Stomach (tissue), 19 donors: ENCODE measurements at places on chromosomes 11 and 22. TPM values are rescaled to one million over a fixed set of nuclear protein-coding genes. Genes with fewer than 3 reads are reported as not detected.
A peak's percentile ranks its signal among the peaks of the same experiment; 100 is the strongest.

DNA sequence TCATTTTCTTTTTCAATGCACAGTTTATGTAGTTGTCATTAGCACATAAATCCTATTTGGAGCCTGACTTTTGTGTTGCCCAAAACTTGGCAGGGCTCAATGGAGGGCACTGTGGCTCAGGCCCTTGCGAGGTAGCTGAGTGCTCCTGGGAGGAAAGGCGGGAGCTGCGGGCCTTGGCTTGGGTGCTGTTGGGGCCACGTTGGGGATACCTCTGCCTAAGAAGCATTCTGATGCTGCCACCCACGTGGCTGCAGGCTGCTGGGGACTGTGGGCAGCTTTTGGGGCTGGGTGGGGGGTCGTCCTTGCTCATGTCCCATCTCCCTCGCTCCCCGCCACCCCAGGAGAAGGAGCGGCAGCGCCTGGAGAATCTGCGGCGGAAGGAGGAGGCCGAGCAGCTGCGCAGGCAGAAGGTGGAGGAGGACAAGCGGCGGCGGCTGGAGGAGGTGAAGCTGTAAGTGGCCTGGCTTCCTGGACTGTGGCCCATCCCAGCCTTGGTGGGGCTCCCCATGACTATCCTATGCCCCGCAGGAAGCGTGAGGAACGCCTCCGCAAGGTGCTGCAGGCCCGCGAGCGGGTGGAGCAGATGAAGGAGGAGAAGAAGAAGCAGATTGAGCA, 20.9 kb downstream of the INCENP start:
- no peaks in the 10 kb centered on the region for H3K4me1 ChIP-seq
- no peak overlapping the region for H3K4me3 ChIP-seq
- H3K27ac ChIP-seq, result no peak overlapping the region
- peaks cover 69% of the 10 kb centered on the region for H3K36me3 ChIP-seq
- no peak for DNase-seq

DNA sequence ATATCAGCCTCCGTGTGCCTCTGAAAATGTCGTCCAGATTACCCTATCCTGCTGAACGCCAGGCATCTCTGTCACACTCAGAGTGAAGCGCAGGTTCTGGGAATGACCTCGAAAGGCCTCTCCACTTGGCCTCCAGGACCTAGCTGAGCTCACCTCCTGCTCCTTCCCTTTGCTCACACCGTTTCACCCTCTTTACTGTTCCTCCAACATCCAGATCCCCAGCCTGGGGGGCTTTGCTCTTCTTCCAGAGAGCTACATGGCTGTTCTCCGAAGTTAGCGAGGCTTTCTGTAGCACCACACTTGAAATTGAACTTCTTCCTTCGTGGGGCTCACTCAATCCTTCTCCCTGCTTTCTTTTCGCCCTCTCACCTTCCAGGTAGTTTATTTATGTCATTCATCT, 27.9 kb downstream of the GLB1L2 start:
- DNase-seq, result no peak
- H3K27me3 ChIP-seq, result no peaks in the 10 kb centered on the region
- no peaks in the 10 kb centered on the region for H3K36me3 ChIP-seq
- H3K4me3 ChIP-seq, result no peak overlapping the region

- H3K4me1 ChIP-seq, result peaks cover 86% of the 10 kb centered on the region
- peak overlapping the region; percentile 60 for H3K27ac ChIP-seq
- H3K36me3 ChIP-seq, result peaks cover 9% of the 10 kb centered on the region
- peak; percentile 40 for DNase-seq
- no peaks in the 10 kb centered on the region for H3K27me3 ChIP-seq
Measured at GRCh38 chr22:27881421-27881820, 37.6 kb downstream of the PITPNB start.

GRCh38 chr11:101030692-101031091, 98.9 kb downstream of the PGR start:
- H3K36me3 ChIP-seq, result no peaks in the 10 kb centered on the region
- no peak overlapping the region for H3K4me3 ChIP-seq
- no peaks in the 10 kb centered on the region for H3K27me3 ChIP-seq
- no peak overlapping the region for H3K27ac ChIP-seq

DNA sequence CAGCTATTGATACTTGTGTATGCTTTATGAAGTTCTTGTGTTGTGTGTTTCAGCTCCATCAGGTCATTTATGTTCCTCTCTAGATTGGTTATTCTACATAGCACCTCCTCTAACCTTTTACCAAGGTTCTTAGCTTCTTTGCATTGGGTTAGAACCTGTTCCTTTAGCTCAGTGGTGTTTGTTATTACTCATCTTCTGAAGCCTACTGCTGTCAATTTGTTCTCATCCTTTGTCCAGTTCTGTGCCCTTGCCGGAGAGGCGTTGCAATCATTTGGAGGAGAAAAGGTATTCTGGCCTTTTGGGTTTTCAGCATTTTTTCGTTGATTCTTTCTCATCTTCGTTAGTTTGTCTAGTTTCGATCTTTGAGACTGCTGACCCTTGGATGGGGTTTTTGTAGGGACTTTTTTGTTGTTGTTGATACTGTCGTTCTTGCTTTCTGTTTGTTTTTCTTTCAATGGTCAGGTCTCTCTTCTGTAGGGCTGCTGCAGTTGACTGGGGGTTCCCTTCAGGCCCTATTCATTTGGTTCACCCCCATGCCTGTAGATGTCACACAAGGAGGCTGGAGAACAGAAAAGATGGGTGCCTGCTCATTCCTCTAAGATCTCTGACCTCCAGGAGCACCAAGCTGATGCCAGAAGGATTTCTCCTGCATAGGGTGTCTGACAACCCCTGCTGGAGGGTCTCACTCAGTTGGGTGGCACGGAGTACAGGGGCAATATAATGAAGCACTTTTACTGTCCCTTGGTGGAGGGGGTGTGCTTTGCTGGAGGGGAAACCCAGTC, 35.9 kb upstream of the MUC15 start:
- H3K36me3 ChIP-seq, result no peaks in the 10 kb centered on the region
- H3K4me1 ChIP-seq, result no peaks in the 10 kb centered on the region
- H3K27ac ChIP-seq, result no peak overlapping the region
- H3K4me3 ChIP-seq, result no peak overlapping the region
- no peak for DNase-seq
- H3K27me3 ChIP-seq, result no peaks in the 10 kb centered on the region

DNA sequence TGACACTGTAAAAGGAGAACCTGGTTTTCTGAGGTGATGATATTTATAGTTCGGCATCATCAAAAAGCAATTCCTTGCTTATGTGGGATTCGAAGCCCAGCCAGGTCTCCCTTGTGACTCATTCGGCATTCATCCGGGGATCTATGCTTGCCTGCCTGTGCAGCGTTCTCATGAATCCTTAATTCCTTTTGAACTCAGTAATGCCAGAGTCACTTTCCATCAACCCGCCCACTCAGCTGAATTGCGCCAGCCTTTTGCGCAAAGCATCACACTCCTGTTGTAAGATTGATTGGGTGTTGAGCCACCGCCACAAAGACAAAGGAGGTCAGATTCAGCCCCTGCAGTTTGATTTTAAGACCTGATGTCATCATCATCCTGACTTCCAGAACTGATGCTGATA, 128.6 kb downstream of the SLC17A6 start:
- H3K27me3 ChIP-seq, result no peaks in the 10 kb centered on the region
- no peak for DNase-seq

- H3K27me3 ChIP-seq, result no peaks in the 10 kb centered on the region
- H3K4me3 ChIP-seq, result no peak overlapping the region
- H3K4me1 ChIP-seq, result no peaks in the 10 kb centered on the region
- H3K36me3 ChIP-seq, result no peaks in the 10 kb centered on the region
- H3K27ac ChIP-seq, result no peak overlapping the region
Measured at GRCh38 chr11:130032931-130033330, 30.3 kb upstream of the PRDM10 start.

GRCh38 chr11:10401256-10401655, 53.8 kb upstream of the AMPD3 start:
- no peak for DNase-seq
- no peak overlapping the region for H3K4me3 ChIP-seq
- no peaks in the 10 kb centered on the region for H3K27me3 ChIP-seq
- no peaks in the 10 kb centered on the region for H3K36me3 ChIP-seq
- peak overlapping the region; percentile 23 for H3K27ac ChIP-seq
- peaks cover 5% of the 10 kb centered on the region for H3K4me1 ChIP-seq

DNA sequence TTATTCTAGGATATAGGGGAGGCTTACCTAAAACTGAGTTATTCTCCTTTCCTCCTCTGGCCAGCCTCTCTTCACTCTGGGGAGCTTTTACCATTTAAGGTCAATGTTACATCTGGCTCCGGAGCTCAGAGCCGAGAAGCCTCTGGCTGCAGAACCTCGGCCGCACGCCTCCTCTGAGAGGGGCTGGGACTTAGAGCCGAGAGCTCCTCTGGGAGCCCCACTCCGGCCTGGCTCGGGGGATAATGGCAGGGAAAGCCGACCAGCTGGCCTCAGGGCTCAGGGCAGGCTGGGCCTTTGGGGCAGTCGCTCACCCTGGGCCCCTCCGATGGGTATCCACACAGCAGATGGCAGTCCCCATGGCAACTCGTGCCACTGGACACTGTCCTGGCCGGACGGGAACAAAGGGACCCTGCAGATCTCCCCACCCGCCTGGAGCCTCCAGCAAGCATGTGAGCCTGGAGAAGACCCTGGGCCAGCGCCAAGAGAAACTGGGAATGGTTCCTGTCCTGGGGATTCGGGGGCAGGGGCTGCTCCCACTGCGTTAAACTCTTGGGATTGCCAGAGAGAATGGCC, at the start of gene IRAG1:
TSS of gene IRAG1 (minus strand) at position 247 of the 573 bp plus-strand sequence. CDS start at position 94, 153 bp downstream.
- H3K27me3 ChIP-seq, result peaks cover 4% of the 10 kb centered on the region
- peak within 1 kb of the TSS; percentile 44 for H3K4me3 ChIP-seq

The CHADL gene
- 5.4 TPM for polyA plus RNA-seq

The APOL3 gene
- 20.1 TPM for polyA plus RNA-seq

The CARD18 gene
- 0.23 TPM for polyA plus RNA-seq

The OR8D1 gene
- not detected for polyA plus RNA-seq

The SPI1 gene
- polyA plus RNA-seq, result 15.3 TPM

The SEPTIN3 gene
- 0.63 TPM for polyA plus RNA-seq
